ENCODE measurements at places on chromosomes 12 and 14.

GRCh38 chr14:100323121-100323941 is at the start of gene SLC25A47:
Gene SLC25A47 (plus strand): TSS chr14:100323339. CDS start chr14:100323415, 76 bp downstream.
- no peak for DNase-seq

GRCh38 chr12:67096533-67097318 is 172.4 kb upstream of the CAND1 start:
- DNase-seq = no peak

GRCh38 chr12:98743362-98743953 is 98.4 kb downstream of the APAF1 start:
- no peak for DNase-seq

DNA sequence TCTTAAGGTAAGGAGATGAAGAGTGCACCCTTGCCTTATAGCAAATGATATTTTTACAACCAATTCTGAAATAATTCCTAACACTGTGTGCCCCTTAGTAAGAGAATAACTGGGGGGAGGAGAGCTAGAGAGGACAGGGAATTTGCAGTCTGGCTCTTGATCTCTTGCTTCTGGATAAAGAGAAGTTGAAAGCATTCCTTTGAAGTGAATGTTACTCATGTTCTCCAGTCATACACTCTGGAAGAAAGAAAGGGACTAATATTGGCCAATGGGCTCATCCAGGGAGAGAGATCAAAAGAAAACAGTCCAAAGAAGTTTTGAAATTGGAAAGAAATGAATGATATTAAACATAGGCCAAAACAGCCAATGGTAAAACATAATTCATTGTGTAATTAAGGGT is 25.3 kb downstream of the C12orf75 start:
- no peak for DNase-seq

DNA sequence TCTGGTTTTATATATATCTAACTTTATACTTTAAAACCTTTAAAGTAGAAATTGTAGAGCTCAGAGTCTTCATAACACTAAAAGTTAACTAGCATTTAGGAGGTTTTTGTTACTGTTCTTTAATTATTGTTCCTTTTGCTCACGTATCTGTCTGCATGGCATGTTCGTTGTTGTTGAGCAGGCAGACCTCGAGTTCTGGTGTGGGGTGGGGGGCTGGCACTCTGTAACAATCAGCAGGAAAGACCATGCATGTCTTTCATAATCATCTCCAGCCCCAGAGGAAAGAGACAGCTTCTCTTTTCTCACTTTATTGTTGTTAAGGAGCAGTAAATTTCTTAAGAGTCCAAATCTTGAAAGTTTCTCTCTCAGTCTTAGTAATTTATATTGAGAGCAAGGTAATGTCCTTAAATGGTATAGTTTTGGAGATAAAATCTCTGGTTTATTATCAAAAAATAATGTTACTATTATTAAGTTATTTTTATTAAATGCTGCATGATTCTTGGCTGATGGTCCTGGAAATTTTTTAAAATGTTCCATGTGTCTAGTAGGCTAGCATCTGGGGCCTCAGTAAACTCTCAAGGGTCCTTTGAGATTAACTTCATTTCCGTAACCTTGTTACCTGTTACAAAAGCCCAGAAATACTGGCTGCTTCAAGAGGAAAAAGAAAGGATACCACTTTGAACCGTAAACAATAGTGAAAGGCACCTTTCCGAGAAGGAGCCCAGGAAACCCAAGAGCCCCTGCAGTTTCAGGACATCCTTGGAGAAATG is 30.3 kb downstream of the CKB start:
- no peak for DNase-seq

GRCh38 chr12:31959701-31960391 is 631 bp downstream of the RESF1 start:
- DNase-seq = peak; percentile 82
